Globus pallidus (tissue), 1 donor: ENCODE measurements at places on chromosomes 3 and 15.

DNA sequence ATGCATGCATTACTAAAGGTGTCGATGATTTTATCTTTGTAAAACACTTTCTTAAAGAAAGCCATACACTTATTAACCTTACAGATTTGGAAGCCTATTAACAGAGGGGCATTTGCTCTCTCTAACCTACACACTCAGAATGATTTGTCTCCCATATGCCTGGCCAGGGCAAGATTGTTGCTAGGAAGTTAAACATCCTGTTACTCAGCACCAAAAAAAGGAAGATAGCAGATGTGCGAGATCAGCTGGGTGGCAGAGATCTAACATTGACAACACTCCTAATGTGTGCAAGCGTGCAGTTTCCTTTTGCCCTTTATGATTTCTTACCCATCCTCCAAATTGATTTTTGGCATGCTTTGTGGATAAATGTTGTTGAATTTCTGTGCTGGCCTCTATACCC is 73.9 kb upstream of the TMEM108 start:
- no peak for DNase-seq

DNA sequence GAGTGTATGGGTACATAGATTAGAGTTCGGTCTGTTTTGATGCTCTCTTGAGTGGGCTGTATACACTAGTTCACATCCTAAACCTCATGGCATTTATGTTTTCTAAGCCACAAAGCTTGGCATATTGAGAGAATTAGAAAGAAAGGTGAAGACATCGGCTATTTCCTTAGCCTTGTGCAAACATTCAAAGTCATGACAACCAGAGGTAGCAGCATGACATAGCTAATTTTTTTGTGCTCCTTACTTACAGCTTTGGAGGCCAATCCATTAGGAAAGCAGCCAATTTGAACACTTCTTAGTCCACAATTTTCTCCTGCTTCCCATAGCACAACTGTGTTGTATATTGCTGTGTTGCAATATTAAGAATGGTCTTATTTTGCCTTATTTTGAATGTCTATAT is 21.5 kb upstream of the AADAC start:
- no peak for DNase-seq

GRCh38 chr3:177598097-177598833 is 401.0 kb upstream of the TBL1XR1 start:
- no peak for DNase-seq

DNA sequence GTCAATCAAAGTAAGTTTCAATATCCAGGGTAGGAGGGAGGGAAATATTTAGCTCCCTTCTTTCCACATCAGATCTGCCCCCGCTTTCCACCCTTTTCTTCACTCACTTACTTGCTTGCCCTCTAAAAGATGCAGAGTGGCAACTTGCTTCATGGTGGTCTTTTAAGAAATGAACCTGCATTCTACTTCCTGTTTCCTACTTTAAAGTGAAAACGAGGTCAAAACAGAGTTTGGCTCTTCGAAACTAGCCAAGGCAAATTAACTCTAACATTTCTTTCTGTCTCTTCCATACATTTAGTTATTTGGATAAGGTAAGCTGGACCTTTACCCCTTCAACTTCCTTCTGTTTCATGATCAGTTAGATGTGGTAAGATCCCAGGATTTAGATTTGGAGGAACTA is 34.2 kb upstream of the PEX5L start:
- no peak for DNase-seq

GRCh38 chr3:97763586-97764406 is 762 bp upstream of the ARL6 start:
- DNase-seq = no peak

DNA sequence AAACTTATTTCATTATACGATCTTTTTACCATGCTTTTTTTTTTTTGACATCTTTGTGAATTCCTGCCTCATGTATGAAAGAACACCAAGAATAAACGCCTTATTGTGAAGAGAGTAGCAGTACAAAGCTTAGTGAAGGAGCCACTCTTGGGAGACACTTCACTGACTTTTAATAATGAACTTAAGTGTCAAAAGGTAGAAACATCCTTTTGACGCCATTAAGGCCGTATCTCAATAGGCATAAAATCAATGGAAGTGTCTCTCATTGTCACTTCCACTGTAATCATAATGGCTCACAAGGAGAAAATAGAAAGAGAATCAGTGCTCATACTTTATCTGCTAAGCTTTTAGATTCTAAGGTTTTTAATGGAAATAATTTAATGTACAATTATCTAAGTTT is 657.8 kb downstream of the DIPK2A start:
- DNase-seq = no peak

GRCh38 chr3:179933080-179933479 is 103.7 kb downstream of the PEX5L start:
- no peak for DNase-seq

DNA sequence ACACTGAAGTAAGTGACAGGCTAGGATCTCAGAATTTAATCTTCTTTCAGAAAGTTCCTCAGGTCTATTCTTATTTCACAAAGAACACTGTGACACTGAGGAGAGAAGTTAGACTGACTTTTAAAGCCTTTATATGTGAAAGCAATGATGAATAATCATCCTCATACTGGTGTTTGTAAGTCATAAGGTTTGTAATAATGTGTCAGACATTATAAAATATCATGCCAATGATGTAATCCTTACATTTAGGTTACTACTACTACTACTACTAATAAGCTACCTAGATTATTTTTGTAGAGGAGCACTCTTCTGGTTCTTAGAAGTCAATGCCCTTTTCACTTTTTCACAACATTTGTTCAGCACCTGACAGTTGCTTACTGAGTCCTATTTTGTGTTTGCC is 33.4 kb downstream of the FANCD2OS start:
- DNase-seq = no peak

- no peak for DNase-seq
Observed at GRCh38 chr3:186003610-186004009, 65.8 kb upstream of the TRA2B start.
